ENCODE measurements at places on chromosomes 7 and 10. TPM values are rescaled to one million over a fixed set of nuclear protein-coding genes. Genes with fewer than 3 reads are reported as not detected.

The ZCWPW1 gene
- 0.94 TPM for total RNA-seq

The MACC1 gene
- not detected for total RNA-seq

The MDH2 gene
- 33.8 TPM for total RNA-seq

The VWDE gene
- total RNA-seq = under 0.01 TPM

The GPER1 gene
- total RNA-seq = 1.1 TPM

Data from bladder microvascular endothelial cell (primary cell).